Stimulated activated CD8-positive, alpha-beta memory T cell treated with anti-CD3 and anti-CD28 coated beads, Interleukin-7, amount 100 ng/mL, for 4 hours (primary cell): ENCODE measurements at places on chromosomes 13 and 19.

- no peak for DNase-seq
These were observed 21.4 kb downstream of the LCP1 start for GRCh38 chr13:46160471-46161066.

DNA sequence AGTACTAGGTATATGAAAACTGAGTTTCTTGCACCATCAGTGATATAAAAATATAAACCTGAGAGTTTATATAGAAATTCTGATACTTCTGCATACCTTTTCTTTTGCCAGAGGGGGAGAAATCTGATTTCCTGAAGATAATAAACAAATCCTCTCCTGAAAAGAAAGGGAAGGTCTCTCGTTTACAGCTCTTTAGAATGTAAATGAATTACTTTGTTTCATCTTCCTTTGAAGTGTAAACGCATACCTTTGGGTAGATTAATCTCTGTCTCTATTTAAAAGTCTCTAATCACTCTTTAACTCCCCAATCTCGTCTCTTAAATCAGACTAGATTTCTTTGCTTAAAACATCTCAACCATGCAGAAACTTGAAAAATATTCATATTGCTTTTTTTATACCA, 1092.9 kb downstream of the SLITRK5 start:
- DNase-seq = no peak

- no peak for DNase-seq
These were observed 3.3 kb downstream of the BCAM start for GRCh38 chr19:44812142-44812718.

DNA sequence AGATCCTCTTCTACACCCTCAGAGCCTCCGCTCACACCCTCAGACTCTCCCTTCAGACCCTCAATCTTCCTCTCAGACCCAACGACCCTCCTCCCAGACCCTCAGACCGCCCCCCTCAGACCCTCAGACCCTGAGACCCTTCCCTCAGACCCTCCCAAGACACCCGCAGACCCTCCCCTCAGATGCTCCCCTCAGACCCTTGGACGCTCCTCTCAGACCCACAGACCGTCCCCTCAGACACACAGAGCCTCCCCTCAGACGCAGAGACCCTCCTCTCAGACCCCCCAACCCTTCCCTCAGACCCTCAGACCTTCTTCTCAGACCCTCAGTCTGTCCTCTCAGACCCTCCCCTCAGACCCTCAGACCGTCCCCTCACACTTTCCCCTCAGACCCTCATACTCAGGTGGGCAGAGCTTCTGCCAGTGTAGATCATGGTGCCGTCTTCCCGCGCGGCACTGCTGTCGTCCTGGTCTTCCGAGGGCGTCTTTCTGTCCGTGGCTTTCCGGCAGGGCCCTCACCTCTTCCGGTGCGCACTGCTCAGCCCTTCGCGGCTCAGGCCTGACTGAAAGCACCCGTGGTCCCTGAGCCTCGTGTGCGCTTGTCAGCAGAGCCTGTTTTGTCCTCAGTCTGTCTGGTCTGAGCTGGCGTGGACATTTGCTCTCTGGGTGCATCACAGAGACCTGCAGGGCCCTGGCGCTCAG, 18.9 kb upstream of the TFDP1 start:
- DNase-seq = no peak

GRCh38 chr13:49020940-49021553, 45.3 kb downstream of the FNDC3A start:
- no peak for DNase-seq

- no peak for DNase-seq
These were observed 68.6 kb upstream of the ARGLU1 start for GRCh38 chr13:106636492-106636891.

DNA sequence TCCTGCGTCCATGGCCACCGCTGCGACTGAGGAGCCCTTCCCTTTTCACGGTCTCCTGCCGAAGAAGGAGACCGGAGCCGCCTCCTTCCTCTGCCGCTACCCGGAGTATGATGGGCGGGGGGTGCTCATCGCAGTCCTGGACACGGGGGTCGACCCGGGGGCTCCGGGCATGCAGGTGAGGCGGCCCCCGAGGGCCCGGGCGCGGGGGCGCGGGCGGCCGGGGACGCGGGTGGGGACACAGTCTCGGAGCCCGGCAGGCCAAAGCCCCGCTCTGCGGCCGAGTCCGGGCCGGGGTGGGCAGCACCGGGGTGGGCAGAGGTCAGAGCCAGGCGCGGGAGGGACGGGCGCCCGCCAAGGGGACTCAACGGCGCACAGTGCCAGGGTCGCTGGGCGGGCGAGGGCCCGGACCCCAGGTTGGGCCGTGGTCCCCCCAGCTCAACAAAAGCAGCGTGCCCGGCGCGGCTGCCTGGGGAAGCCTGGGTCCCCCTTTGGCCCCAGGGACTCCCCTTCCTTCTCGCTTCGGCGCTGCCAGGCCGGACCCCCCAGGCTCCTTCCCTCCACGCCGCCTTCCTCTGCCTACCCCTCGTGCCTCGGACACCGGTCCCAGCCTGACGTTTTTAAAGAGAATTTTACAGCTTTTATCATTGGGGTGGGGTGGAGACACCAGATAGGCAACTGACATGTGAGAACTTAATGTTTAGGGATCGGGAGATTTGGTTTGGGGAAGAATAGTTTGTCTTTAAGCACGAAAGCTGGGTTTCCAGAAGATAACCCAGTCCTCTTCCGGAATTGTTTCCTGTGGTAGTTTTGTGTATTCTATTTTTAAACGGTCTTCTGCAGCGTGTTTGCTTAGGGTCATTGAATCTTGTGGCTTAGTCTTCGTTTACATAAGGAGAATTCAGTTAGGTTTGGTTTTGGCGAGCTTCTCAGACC, 509 bp downstream of the TPP2 start:
- no peak for DNase-seq
